Sigmoid colon (tissue), 7 donors: ENCODE measurements at places on chromosomes 16 and 17. TPM values are rescaled to one million over a fixed set of nuclear protein-coding genes. Genes with fewer than 3 reads are reported as not detected.

- no peaks in the 10 kb centered on the region for H3K4me1 ChIP-seq
- no peak overlapping the region for H3K27ac ChIP-seq
- H3K4me3 ChIP-seq, result no peak overlapping the region
Observed at GRCh38 chr16:4511441-4512082, 27.0 kb downstream of the CDIP1 start.

- H3K27me3 ChIP-seq, result no peaks in the 10 kb centered on the region
- H3K27ac ChIP-seq, result peak within 1 kb of the TSS; percentile 80
- H3K36me3 ChIP-seq, result no peaks in the 10 kb centered on the region
- peak within 1 kb of the TSS; percentile 40 for H3K4me3 ChIP-seq
Observed at GRCh38 chr17:34254651-34255380, at the start of gene CCL2. CCL2 (plus strand) TSS chr17:34255285; CDS start chr17:34255350, 65 bp downstream.

DNA sequence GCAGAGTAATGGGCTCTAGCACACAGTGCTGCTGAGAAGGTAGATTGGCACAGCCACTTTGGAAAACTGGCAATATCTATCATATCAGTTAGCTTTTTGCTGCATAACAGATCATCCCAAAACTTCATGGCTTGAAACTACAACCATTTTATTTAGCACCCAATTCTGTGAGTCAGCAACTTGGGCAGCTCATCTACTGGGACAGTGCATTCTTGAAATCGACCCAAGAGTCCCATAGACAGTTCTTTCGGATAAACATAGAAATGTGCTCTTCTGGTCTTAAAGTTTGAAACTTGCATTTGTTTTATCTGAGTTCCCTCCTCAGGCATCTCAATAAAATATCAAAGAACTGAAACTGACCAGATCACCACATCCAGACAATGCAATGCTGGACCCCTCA is 76.7 kb downstream of the CEP112 start:
- no peaks in the 10 kb centered on the region for H3K27me3 ChIP-seq
- H3K36me3 ChIP-seq, result no peaks in the 10 kb centered on the region
- DNase-seq, result no peak
- no peaks in the 10 kb centered on the region for H3K4me1 ChIP-seq
- H3K4me3 ChIP-seq, result no peak overlapping the region

GRCh38 chr17:47870056-47870455 is 19.1 kb upstream of the SP6 start:
- H3K27me3 ChIP-seq, result peaks cover 7% of the 10 kb centered on the region
- H3K4me1 ChIP-seq, result peaks cover 6% of the 10 kb centered on the region
- DNase-seq, result no peak
- H3K27ac ChIP-seq, result no peak overlapping the region
- H3K36me3 ChIP-seq, result no peaks in the 10 kb centered on the region

DNA sequence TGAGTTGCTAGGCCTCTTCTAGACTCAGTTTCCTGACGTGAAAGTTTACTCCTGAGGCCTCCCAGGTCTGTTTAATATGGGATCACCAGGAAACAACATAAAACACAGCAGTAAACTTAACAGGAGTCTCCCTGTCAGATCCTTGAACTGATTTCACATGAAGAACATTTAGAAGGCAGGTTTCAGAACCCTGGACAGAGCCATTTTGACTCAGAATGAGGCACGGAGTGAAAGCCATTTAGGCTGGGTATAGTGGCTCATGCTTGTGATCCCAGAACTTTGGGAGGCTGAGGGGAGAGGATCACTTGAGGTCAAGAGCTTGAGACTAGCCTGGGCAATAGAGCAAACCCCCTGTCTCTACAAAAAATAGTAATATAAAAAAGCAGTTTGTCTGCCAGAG is 289.1 kb downstream of the CA10 start:
- H3K27me3 ChIP-seq, result no peaks in the 10 kb centered on the region
- no peak overlapping the region for H3K4me3 ChIP-seq
- H3K36me3 ChIP-seq, result no peaks in the 10 kb centered on the region

GRCh38 chr17:37261286-37261685 is 114.5 kb upstream of the C17orf78 start:
- H3K36me3 ChIP-seq, result peaks cover 14% of the 10 kb centered on the region
- H3K27me3 ChIP-seq, result no peaks in the 10 kb centered on the region
- H3K4me3 ChIP-seq, result no peak overlapping the region
- no peak overlapping the region for H3K27ac ChIP-seq

DNA sequence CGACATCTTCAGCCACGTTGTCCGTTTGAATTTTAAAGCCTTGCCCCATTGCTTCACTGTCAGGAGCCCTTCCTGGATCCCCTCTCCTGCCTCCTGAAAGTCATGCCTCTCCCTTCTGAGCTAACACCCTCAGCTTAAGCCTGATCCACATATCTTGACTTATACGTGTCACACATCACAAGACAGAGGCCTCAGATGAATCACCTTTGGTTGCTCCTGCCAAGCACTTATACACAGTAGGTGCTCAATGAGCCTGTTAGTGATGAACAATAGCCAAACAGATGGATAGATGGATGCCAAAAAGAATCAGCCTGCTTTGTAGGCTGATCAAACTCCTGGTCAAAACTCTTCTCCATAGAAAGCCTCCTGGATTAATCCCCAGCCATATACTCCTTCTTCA is 31.8 kb downstream of the PITPNM3 start:
- DNase-seq, result no peak
- no peaks in the 10 kb centered on the region for H3K27me3 ChIP-seq
- H3K4me3 ChIP-seq, result no peak overlapping the region
- H3K27ac ChIP-seq, result no peak overlapping the region
- H3K4me1 ChIP-seq, result no peaks in the 10 kb centered on the region

- peaks cover 47% of the 10 kb centered on the region for H3K36me3 ChIP-seq
- DNase-seq, result no peak
- no peak overlapping the region for H3K4me3 ChIP-seq
- no peaks in the 10 kb centered on the region for H3K4me1 ChIP-seq
Observed at GRCh38 chr17:67082107-67082506, 37.8 kb downstream of the CACNG1 start.

DNA sequence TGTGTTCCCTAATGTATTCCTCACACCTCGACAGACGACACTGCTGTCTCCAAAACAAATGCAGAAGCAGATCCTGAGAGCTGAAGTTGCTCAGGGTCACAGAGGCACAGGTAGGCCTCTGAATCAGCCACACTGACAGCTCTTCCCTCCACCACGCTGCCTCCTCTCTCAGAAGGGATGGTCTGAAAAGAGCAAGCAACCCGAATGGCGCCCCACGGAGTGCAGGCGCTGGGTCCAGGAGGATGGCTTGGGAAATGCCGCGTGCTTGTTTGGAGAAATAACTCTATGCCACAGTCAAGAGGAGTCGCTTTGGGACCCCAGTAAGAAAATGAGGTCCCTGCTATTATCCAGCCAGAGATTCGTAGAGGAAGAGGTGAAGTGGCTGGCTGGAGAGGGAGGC is 15.9 kb downstream of the CYB561 start:
- no peak overlapping the region for H3K4me3 ChIP-seq
- peak; percentile 9 for DNase-seq
- H3K36me3 ChIP-seq, result no peaks in the 10 kb centered on the region
- H3K4me1 ChIP-seq, result peaks cover 21% of the 10 kb centered on the region
- no peaks in the 10 kb centered on the region for H3K27me3 ChIP-seq

DNA sequence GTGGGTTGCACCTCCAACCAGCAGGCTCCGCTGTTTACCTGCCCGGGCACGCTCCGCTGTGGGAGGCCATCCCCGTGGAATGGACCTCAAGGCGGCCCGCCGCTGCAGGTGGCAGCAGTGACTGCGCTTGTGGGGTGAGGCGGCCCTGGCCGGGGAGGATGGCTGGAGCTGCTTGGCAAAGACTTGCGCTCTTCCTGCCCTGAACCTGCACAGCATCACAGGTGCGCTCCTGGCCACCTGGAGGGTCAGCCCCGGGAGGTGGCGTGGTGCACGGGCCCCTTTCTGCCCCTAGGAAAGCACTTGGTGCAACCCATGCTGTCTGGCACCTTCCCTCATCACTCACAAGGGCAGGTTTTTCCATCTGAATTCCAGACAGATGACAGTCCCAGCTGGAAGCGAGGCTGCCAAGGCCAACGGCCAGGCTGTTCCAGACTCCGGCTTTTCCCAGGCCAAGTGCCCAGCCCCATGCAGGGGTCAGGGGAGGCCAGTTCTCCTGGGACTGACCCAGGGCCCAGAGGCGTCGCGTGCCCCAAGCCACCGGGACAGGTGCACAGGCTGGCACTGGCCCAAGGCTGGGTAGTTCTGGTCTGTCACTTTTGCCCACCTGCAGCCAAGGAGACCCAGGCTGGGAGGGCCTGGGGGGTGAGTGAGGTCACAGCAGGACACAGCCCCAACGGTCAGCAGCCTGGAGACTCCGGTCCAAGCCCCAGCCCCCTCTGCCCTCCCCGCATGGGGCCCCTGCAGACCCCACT is 13.3 kb downstream of the UTS2R start:
- DNase-seq, result no peak
- H3K4me1 ChIP-seq, result no peaks in the 10 kb centered on the region
- H3K4me3 ChIP-seq, result no peak overlapping the region
- peaks cover 45% of the 10 kb centered on the region for H3K27me3 ChIP-seq

DNA sequence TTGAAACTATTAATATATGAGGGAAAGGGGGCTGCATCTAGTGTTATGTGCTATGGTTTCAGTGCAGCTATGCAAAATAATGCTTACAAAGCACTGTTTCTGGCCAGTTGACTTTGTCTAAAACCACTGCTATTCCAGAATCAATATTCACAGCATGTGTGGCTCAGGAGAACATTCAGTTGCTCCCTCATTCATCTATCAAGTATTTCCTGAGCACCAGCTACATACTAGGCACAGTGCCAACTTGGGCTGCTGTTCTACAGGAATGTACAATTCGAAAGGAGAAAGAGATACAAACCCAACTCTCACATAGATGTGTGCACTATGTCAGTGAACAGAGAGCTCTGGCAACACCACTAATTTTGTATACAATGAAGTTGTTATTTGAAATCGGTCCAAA is 183.0 kb downstream of the PHKB start:
- H3K4me1 ChIP-seq, result peaks cover 7% of the 10 kb centered on the region
- no peak overlapping the region for H3K4me3 ChIP-seq
- no peaks in the 10 kb centered on the region for H3K27me3 ChIP-seq
- no peaks in the 10 kb centered on the region for H3K36me3 ChIP-seq
- DNase-seq, result no peak
- no peak overlapping the region for H3K27ac ChIP-seq

DNA sequence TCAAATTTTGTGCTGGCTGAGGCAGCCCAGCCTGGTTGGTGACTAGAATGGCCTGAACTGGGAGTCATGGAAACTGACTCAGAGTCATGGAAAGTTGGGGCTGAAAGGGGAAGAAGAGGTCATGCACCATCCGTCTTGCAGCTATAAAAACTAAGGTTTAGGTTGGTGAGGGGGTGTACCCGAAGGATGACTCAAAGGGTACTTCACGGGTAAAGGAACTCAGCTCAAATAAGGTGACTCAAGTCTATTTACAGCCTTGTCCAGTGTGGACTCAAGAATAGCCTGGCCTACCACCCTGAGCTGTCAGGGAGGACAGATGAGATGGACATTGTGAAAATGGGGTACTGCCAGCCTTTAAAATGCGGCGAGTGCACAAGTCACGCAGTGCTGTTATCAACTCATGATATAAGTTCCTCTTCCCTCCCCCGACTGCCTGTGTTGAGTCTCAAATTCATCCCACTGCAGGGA is 18.6 kb downstream of the CD300LB start:
- H3K27me3 ChIP-seq, result no peaks in the 10 kb centered on the region
- no peak overlapping the region for H3K4me3 ChIP-seq
- DNase-seq, result no peak
- no peaks in the 10 kb centered on the region for H3K4me1 ChIP-seq
- no peak overlapping the region for H3K27ac ChIP-seq

Gene HAP1
- polyA plus RNA-seq, result 0.47 TPM

Gene NACA2
- polyA plus RNA-seq, result not detected

Gene MRPL12
- 258 TPM for polyA plus RNA-seq

Gene AANAT
- not detected for polyA plus RNA-seq

Gene CCDC40
- polyA plus RNA-seq, result not detected

Gene WSCD1
- 9.6 TPM for polyA plus RNA-seq

Gene TBC1D3B
- 2.7 TPM for polyA plus RNA-seq

Gene SLC46A1
- 7.6 TPM for polyA plus RNA-seq
